ENCODE measurements at places on chromosomes 1 and 21. TPM values are rescaled to one million over a fixed set of nuclear protein-coding genes. Genes with fewer than 3 reads are reported as not detected.

CFAP57 gene
- total RNA-seq, result 0.35 TPM

GRCh38 chr1:106921186-106921585, 135.3 kb upstream of the PRMT6 start:
- no peaks in the 10 kb centered on the region for H3K27me3 ChIP-seq
- DNase-seq, result no peak
- no peaks in the 10 kb centered on the region for H3K36me3 ChIP-seq
- no peaks in the 10 kb centered on the region for H3K4me1 ChIP-seq

- no peak for DNase-seq
- no peak overlapping the region for H3K4me3 ChIP-seq
- no peak overlapping the region for H3K27ac ChIP-seq
- no peaks in the 10 kb centered on the region for H3K36me3 ChIP-seq
Observed at GRCh38 chr21:29184037-29184436, 53.6 kb downstream of the MAP3K7CL start.

- no peak overlapping the region for H3K4me3 ChIP-seq
- no peak for DNase-seq
- peaks cover 36% of the 10 kb centered on the region for H3K4me1 ChIP-seq
- H3K27ac ChIP-seq, result no peak overlapping the region
Observed at GRCh38 chr1:93596329-93597089, 85.1 kb downstream of the BCAR3 start.

All from Caco-2 (cell line).